ENCODE measurements at places on chromosomes 6 and 20. TPM values are rescaled to one million over a fixed set of nuclear protein-coding genes. Genes with fewer than 3 reads are reported as not detected.

PLAGL1 gene
- 18.8 TPM for total RNA-seq

TPD52L1 gene
- total RNA-seq: 0.87 TPM

CNR1 gene
- total RNA-seq: not detected

DNA sequence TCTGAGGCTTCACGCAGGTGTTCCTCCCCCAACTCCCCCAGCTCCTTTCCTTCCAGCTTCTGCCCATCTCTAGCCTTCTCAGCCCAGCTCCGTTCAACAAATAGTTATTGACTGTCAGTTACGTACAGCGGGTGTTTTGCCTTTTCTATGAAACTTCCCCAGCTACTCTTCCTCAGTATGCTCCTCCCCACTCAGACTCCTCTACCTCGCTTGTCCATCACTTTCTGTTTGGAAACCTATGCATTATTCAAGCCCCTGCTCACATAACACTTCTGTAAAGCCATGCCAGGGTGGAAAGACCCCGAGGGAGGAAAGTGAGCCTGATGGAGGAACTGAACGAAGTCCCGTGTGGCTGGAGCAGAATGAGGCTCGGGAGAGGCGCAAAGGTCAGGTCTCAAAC, 44.2 kb upstream of the NR2E1 start:
- DNase-seq: no peak

DNA sequence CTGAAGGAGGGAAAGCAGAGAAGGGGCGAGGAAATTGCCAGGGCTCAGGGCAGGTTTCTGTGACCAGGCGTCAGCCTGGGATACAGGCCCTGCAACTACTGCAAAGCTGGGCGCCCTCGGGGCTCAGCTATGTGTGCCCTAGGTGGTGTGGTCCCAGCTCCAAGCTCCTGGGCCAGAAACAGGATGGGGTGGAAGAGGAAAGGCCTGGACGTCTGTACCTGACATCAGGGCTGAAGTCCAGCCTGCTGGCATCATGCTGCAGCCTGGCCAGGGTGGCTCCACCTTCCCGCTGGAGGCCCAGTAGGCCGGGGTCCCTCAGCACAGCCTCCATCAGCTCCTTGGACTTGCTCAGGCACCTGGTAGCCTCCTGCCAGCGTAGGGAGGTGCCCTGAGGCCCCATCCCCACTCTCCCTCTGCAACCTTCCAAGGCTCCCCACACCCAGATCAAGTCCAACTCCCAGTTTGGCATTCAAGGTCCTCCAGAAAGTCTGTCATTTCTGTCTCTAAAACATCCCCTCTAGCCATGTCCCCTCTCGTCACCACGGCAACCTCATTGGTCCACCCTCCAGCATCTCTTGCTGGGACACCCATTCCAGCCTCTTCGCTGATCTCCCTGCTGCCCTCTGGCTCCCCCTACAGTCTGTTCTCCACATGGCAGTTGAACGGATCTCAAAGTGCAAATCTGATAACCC, 38.2 kb downstream of the KIAA1755 start:
- DNase-seq: no peak

DNA sequence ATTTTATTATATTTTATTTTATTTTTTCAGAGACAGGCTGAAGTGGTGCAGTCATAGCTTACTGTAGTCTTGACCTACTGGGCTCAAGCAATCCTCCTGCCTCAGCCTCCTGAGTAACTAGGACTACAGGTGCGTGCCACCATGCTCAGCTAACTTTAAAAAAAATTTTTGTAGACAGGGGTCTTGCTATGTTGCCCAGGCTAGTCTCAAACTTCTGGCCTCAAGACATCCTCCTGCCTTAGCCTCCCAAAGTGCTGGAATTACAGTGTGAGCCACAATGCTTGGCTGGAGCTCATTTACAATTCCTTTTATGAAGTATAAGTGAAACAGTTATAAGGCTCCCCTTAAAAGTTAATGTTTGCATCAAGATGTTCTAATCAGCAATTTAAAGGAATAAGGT, 14.5 kb downstream of the FUCA2 start:
- DNase-seq: no peak

- no peak for DNase-seq
Measured at GRCh38 chr6:133392641-133393040, 151.5 kb downstream of the EYA4 start.

GRCh38 chr20:42218621-42219374, 600.6 kb upstream of the CHD6 start:
- DNase-seq: no peak

DNA sequence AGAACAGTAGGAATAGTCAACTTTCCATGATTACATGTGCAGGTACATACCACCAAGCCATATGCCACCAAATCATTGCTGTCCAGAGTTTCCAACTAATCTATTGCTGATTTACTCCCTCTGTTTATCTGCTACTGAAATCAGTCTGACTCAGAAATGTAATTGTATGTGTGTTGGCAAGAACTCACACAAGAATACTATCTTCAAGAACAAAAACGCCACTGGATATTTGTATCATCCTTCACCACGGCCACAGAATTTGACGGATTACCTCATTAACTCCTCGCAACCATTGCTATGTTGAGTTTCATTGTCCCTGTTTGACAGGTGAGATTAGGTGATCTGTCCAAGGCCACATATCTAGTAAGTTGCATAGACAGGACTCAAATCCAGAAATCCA, 159.2 kb downstream of the GMPR start:
- DNase-seq: no peak

GRCh38 chr6:53373638-53374037, 24.9 kb upstream of the ELOVL5 start:
- no peak for DNase-seq

GRCh38 chr6:168647271-168647670, 206.3 kb downstream of the SMOC2 start:
- no peak for DNase-seq

GRCh38 chr6:32109114-32109764, at the start of gene TNXB:
TNXB (minus strand) TSS chr6:32109338; CDS start chr6:32098198, 11,140 bp downstream.
- DNase-seq: no peak

DNA sequence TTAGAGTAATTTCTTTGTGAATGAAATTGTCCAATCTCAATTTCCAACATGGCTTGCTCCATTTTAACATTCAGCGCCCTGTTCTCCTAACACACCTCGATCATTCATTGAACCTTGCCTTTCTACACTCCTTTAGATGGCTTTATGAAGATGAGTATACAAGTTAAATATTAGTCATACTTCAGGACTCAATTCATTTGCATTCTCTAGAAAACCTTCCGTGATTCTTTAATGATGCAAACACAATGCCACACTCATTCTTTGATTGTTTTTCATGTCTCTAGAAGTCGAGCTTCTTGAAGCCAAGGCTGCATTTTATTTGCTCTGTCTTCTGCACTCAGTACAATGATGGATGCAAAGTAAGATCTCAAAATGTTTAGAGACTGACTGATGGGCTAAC, 641.2 kb downstream of the DOK5 start:
- no peak for DNase-seq

DNA sequence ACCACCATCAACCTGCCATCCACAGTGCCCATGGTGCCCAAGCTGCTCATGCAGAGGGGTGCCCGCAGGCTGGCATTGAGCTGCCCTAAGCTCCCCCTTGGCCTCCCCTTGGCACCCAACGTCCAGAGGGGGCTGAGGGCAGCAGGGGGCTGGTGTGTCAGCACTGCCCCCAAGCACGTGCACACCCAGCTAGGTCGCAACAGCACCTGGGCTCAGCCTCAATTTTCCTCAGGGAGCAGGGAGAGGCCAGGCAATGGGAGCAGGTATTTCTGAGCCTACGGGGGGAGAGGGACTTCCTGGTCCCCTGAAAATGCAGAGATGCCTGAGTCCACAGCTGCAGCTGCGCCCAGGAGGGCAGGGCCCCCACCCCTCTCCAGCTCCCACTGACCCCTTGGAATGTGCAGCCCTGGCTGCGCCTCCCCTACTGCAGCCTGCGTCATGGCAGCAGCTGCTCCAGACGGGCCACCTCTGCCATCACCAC, 204.2 kb downstream of the ANKRD60 start:
- no peak for DNase-seq

GRCh38 chr6:98067375-98067774, 767.0 kb upstream of the POU3F2 start:
- DNase-seq: no peak

DNA sequence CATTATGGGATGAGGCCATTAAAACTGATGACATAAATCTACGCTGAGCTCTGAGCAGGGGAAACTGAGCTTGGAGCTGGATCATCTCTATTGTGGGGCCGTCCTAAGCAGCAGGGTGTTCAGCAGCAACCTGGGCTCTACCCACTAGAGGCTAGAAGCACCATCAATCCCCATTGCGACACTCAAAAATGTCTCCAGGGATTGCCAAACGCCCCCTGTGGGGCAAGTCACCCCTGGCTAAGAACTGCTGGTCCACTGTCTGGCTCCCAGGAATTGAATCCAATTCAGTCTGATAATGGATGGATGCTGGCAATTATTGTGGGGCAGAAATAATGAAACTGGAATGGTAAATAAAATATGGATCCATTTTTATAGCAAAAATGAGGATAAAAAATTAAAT, 38.2 kb downstream of the PMEPA1 start:
- DNase-seq: no peak
